ENCODE measurements at places on chromosomes 11 and 22.

- DNase-seq = no peak
These were observed 14.5 kb downstream of the CARS1 start for GRCh38 chr11:3042496-3043314.

GRCh38 chr11:98772893-98773292, 247.9 kb upstream of the CNTN5 start:
- no peak for DNase-seq

GRCh38 chr11:23569134-23569533, 708.9 kb upstream of the CCDC179 start:
- no peak for DNase-seq

- DNase-seq = no peak
These were observed 1223.6 kb downstream of the LRRC4C start for GRCh38 chr11:40235841-40236240.

GRCh38 chr11:97460091-97460490, 1070.3 kb downstream of the JRKL start:
- no peak for DNase-seq

GRCh38 chr22:30044369-30044768, 35.9 kb upstream of the HORMAD2 start:
- DNase-seq = no peak

DNA sequence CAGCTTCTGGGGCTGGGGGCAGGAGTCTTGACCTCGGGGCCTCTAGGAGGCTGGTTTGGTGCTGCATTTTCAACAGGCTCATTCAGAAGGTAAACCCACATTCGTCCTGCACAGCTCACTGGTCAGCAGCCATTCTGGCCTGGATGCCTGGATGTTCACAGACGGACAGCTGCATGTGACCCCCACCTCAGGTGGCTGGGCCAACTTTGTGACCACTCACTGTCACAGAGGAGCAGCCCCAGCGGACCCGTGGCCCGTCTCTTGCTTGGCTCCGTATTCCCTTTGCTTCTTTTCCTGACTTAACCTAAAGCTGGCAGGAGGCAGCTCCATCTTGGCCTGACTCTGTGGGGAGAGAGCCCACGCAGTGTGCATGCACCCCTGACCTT, 8.2 kb downstream of the DGCR8 start:
- DNase-seq = no peak

GRCh38 chr22:35597692-35598395, 19.3 kb downstream of the MB start:
- DNase-seq = no peak

DNA sequence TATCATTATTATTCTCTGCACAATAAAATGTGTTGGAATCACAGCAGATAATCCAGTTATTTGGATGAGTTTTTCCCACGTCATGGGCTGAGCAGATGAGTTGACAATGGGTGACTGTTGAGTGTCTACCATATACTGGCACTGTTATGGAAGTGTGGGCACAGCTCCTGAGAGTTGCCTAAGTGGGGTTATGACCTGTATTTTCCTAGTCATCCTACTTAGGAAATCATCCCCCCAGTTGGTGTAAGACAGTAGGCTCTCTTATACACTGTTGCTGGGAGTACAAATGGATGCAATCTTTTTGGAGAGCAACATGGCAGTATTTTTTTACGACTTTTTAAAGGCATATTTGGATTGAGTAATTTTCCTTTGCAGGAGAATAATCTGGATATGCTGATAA, 66.4 kb downstream of the TRAF6 start:
- no peak for DNase-seq

- DNase-seq = no peak
These were observed 19.8 kb upstream of the SLC29A2 start for GRCh38 chr11:66391322-66391721.

GRCh38 chr22:18024276-18024939, at the start of gene MICAL3:
Gene MICAL3, minus strand, starts transcription at chr22:18024561. Its CDS starts 117,749 bp downstream, at chr22:17906812.
- DNase-seq = no peak

DNA sequence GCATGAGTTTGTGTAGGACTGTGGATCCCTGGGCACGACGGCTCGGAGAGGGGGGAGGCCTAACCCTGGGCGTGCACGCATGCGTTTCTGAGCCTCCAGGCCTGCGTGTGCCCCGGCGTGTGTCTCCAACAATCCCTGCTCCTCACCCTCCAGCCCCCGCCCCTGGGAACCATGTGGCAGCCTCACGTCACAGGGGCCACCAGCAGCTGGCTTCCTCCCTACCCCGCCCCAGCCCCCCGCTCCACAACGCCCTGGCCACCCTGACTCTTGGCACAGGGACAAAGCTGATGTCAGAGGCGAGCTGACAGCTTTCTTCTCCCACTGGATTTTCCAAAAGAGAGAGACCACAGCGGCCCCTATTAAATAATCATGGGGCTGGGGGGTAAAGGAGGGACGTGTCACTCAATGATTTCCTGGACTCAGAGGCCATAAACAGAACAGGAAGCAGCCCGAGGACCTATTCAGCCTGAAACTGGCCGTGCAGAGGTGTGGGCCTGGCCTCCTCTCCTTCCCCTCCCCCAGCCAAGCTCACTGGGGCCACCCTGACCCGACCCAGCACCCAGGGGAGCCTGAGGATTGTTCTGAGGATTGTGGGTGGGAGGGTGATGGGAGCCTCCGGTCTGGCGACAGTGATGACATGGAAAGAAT, 6.8 kb upstream of the LIF start:
- DNase-seq = no peak

DNA sequence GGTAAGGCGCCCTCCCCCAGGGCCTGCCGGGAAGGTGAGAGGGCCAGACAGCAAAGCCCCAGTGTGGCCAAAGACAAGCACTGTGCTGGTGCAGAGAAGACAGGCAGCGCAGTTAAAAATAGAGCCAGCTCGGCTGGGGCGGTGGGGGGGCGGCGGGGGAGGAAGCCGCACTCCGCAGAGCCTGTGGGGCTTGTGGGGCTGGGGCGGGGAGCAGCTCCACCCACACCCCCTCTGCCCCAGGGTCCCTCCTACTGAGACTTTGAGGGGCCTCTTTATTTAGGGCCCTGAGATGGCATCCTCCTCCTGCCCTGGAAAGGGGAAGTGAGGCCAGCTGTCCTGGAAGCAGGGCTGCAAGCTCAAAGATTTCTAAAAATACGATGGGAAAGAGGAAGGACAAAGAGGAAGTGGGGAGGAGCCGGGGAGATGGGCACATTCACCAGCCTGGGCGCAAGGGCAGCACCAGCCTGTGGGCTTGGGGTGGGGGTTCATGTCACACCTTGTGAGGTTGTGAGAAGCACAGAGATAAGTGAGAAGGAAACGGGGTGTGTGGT, 2.6 kb downstream of the CYTH4 start:
- DNase-seq = no peak

DNA sequence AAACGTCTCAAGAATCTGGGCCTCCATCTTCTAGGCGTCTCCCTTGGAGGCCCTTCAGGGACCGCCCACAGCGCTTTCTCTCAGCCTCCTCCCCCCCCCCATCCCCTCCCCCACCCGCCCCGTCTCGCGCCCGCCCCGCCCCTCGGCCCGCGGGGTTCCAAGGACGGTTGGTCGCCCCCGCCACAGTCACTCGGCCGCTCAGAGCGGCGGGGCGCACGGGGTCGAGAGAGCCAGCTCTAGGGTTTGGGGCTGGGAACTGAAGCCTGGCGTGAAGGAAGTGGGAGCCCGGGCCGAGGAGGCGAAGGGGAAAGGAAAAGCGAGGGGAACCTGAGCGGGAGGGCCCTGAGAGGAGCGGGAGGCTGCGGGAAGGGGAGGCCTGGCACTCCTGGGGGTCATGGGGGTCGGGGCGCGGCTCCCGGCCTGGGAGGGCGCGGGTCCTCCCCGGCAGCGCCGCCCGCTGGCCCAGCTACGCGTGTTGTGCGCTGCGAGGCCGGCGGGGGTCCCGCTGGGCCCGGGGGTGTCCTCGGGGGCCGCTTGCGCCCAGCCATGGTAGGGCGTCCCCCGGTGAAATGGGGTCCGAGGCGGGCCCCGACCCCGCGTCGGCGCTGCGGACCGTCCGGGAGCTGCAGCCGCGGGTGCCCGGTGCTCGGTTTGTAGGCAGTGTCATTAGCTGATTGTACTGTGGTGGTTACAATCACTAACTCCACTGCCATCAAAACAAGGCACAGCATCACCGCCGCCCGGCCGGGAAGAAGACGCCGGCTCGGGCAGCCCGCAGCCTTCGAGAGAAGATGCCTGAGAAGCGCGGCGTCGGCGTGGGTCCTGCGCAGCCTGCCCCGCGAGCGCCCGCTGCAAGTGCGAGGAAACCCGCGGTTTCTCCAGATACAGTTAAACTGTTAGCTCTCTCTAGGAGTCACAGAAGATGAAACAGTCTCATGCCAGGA, at the start of gene BTG4:
BTG4 (minus strand) TSS at position 91 of the 944 bp plus-strand sequence. CDS start 13,610 bp downstream, outside the sequence.
- no peak for DNase-seq

DNA sequence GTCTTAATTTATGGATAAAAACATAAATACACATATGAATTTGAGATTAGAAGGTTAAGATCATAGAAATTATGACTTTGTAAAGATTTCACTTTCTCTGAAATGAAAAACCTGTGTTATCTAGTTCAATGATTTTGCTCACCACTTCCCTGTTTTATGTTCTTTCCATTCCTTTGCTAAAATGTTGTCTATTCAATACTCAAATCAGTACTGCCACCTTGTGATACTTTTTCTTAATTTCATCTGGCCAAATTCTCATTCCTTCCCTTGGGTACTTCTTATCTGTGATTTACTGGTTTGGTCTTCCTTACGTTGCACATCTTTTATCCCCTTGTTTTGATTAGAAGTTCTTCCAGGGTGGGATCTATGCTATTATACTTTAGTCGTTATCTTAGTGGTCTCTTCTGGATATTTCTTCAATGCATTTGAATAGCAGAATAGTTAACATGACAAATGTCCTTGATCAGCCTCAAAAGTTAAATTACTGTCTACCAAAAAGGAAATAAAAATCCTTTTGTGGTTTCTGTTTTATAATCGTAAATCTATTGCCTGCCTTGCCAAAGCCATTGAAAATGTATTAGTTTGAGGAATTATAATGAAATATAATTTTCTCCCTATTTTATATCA, 197.0 kb downstream of the PGR start:
- DNase-seq = no peak

GRCh38 chr11:93765551-93765950, 18.5 kb upstream of the MED17 start:
- DNase-seq = no peak

DNA sequence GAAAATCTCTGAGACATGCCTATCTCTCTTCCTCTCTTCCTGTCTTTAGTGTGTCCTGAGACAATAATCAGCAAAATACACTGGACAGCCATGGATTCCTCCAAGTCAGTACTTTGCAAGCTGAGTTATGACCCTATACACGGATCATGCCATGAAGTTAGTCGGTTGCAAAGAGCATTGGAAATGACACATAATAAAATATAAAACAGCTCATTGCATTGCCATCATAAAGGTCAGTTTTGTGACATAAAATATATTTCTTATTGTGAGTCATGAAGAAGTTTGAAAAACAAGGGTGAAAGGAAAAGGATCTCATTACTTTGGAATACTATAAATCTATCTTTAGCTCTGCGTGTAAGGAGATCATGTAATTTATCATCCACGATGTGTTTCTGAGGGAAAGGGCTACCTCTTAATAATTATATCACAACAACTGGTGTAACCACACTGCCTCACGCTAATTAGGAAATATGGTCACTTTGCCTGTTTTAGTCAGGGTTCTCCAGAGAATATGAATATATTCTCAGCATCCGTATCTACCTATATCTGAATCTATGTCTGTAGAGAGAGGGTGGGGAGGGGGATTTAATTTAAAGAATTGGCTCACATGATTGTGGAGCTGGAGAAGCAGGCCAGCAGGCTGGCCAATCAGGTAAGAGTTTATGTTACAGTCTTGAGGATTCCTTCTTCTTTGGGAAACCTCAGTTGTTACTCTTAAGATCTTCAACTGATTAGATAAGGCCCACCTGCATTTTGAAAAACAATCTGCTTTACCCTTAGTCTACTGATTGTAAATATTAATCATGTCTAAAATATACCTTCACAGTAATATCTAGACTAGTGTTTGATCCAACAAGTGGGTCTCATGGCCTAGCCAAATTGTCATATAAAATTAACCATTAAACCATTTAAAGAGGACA, 198.8 kb downstream of the FAT3 start:
- no peak for DNase-seq

- no peak for DNase-seq
These were observed 13.5 kb downstream of the NCF4 start for GRCh38 chr22:36874309-36874696.

DNA sequence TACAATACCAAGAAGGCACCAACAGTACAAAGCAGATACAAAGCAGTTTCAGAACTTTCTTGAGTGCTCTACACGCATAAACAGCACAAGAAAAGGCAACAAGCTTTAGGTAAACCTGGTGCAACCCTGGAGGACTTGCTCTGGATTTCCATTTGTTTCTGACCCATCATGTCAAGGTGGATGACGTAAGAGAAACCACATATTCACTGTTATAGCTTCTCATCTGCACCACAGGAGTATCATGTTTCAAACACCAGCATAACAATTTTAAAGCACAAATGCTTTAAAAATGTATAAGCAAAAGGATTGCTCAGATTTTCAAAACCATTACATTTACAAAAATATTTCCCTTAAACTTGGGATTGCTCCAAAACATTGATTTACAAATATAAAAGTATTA, 25.0 kb upstream of the YPEL1 start:
- no peak for DNase-seq

GRCh38 chr22:17213976-17214375, 5.3 kb downstream of the ADA2 start:
- DNase-seq = no peak

DNA sequence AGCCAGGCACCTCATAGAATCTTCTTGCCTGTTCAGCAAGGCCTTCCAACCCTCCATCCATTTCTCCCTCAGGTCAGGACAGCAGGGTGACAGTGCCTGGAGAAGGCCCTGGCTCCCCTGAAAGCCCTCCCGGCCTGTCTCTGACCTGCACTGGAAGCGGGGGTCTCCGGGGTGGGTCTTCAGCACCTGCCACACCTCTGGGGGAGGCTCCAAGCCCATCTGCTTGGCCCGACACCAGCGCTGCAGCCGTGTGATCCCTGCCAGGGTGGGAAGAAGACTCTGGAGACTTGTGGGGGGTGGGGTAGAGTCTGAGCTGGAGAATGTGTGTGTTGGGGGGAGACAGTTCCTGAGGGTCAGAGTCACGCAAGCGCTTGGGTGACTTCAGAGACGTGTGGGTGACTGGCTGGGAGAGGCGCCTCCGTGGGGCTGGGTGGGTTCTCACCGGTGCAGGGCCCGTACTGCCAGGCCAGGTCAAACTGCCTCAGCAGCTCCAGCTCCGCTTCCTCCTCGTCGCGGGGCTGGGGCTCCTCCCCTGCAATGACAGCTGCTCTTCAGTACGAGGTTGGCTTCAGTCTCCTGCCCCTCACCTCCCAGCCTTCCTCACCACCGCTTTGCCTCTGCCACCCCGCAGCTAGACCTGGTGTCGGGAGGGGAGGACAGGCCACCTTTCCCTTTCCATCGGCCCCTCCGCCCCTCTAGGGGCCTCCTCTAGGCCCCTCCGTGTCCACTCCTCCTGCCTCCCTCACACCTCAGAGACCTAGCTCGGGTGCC, 615 bp downstream of the POLD4 start:
- DNase-seq = no peak

DNA sequence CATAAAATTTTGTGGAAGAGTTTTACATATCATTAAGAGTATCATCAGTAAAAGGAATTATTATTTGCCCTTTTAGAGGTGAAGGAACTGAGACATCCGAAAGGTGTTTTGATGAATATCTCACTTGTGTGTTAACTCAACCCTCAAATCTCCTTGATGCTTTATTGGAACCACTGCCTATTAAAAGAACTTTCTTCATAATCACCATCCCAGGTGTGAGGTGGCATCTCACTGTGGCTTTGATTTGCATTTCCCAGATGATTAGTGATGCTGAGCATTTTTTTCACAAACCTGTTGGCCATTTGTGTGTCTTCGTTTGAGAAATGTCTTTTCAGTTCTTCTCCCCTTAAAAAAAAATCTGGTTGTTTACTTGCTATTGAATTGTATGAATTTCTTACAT, 134.0 kb upstream of the SYN3 start:
- DNase-seq = no peak
